ENCODE measurements at places on chromosomes 2 and 18. TPM values are rescaled to one million over a fixed set of nuclear protein-coding genes. Genes with fewer than 3 reads are reported as not detected.

The DSEL gene
- 0.27 TPM for total RNA-seq

The CLEC4F gene
- not detected for total RNA-seq

The STARD6 gene
- not detected for total RNA-seq

The YIPF4 gene
- total RNA-seq, result 56.2 TPM

The PASK gene
- total RNA-seq, result 8.7 TPM

The C2orf72 gene
- 7.9 TPM for total RNA-seq

Measured in A549 treated with CORT108297 at 1 μM for 4 hours (cell line).